ENCODE measurements at places on chromosomes 2 and 18.
A peak's percentile ranks its signal among the peaks of the same experiment; 100 is the strongest.

GRCh38 chr2:23824777-23825212 lies 102.1 kb downstream of the ATAD2B start:
- peak; percentile 69 for DNase-seq

GRCh38 chr2:176639671-176640070 lies 370.4 kb downstream of the MTX2 start:
- DNase-seq, result no peak

DNA sequence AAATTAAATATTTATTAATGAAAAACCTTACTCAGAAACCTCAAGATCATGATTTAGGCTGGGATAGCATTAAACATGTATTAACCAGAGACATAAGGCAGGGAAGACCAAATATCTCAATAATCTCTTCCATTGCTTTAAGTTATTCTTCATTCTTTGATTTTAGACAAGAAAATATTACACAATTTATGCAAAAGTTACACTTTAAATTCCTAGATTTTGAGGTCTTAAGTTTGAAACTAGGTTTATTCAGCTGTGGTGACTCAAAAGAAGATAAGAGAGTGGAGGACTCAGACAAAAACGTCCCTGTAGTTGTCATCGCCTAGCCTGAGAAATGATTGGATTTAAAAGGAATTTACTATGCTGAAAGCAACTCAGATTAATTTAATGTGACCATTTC lies 1110.3 kb downstream of the DPP10 start:
- DNase-seq, result no peak

DNA sequence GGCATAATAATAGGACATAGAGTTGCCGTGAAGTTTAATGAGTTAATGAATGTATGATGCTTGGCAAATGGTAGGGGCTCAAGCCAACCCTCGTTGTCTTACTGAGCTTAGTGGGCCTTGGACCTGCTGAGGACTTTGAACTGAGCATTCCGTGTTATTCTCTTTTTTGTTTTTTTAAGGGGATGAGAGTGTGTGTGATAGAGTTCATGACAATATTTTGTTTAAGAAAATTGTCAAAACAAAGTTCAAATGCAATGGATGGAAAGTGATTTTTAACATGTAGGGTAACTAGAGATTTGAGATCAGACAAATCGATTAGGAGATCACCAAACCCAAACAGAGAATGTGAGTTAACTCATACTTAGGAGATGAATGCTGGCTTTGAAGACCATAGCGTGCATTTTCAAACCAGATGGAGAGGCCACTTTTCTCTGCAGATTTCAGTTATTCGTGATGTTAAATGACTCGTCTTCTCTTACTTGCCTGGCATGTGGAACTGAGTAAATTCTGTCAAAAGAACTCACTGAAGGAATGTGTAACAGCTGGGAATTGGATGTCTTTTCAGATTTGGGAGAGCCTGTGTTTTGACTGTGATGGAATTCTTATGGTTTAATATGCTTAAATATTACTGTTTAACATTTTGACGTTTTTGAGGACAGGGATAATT lies 88.7 kb downstream of the NEDD4L start:
- DNase-seq, result no peak

GRCh38 chr2:62545261-62545660 lies 39.3 kb upstream of the TMEM17 start:
- DNase-seq, result no peak

- DNase-seq, result no peak
These were observed 7.4 kb upstream of the ACYP2 start for GRCh38 chr2:54107903-54108615.

DNA sequence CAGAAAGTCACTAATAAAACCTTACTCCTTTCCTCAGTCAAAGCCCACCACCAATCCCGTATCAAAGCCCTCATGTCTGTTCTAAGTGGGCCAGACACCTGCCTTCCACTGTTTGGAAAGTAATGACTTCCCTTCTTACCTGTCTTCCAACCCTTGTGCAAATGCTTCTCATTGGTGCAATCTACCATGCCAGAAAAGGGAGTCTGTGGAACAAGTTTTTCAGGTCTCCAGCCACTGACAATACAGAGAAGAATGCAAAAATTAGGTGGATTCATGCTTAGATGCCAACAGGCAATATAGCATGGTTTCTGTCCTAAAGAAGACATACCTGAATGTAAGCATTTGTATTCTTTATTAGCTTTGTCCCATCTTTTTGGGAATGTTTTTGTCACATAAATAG lies 1140.6 kb upstream of the LRRTM1 start:
- no peak for DNase-seq

DNA sequence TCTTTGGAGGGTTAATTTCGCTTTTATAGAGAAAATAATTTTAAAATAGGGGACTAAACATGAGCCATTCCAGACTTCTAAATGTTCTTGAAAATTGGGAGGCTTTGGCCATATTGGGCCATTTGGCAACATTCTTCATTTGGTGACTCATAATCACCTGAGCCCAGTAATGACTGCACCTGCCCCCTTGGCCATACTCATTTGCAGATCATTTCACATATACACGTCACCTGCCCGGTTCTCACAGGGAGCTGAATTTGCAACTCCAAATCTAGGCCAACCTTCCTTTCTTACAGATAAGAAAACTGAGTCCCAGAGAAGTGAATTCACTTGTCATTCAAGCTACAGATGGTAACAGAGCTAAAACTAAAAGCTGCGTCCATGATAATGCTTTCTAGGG lies 289.7 kb downstream of the EPHA4 start:
- DNase-seq, result no peak

GRCh38 chr18:28126768-28127167 lies 50.2 kb downstream of the CDH2 start:
- DNase-seq, result no peak

DNA sequence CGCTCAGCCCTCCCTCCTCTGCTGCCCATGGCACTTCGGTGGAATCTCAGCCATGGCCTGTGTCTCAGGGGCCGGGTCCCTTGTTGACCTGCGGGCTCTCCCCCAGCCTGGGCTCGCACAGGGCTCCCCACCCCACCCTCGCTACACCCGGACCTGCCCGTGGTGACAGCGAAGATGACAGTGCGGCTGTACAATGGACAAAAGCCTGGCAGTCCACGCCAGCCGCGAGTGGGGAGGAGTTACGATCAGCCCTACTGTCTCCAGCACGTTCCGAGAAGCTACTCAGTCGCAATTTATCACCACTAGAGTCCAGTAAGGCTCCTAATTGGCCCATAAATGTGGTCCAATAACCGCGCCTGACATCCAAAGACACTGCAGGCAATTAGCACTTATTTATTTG lies 31.6 kb downstream of the GBX2 start:
- DNase-seq, result no peak

DNA sequence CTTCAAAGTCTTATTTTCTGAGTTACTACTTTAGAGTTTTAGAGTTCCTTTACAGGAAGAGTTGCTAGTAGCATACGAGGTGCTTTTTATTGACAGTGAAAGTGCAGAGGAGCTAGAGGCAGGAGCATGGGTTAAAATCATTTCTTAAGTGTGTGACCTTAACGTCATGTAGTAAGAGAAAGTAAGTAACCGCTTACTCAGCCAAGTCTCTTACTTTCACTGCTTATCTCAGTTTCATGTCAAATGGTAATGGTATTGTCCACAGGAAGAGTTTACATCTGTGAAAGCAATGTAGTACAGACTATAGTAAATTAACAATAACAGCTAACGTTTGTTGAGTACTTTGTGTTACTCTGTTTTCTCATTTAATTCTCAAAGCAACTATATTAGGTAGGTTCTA lies 12.6 kb downstream of the NDUFAF7 start:
- DNase-seq, result no peak

Data from NB4 (cell line).